ENCODE measurements at places on chromosomes 13 and 19. TPM values are rescaled to one million over a fixed set of nuclear protein-coding genes. Genes with fewer than 3 reads are reported as not detected.
A peak's percentile ranks its signal among the peaks of the same experiment; 100 is the strongest.

ADGRE1 gene
- total RNA-seq = 0.44 TPM

C19orf53 gene
- total RNA-seq = 94.0 TPM

MRPS31 gene
- 35.0 TPM for total RNA-seq

CGB3 gene
- total RNA-seq = not detected

DNA sequence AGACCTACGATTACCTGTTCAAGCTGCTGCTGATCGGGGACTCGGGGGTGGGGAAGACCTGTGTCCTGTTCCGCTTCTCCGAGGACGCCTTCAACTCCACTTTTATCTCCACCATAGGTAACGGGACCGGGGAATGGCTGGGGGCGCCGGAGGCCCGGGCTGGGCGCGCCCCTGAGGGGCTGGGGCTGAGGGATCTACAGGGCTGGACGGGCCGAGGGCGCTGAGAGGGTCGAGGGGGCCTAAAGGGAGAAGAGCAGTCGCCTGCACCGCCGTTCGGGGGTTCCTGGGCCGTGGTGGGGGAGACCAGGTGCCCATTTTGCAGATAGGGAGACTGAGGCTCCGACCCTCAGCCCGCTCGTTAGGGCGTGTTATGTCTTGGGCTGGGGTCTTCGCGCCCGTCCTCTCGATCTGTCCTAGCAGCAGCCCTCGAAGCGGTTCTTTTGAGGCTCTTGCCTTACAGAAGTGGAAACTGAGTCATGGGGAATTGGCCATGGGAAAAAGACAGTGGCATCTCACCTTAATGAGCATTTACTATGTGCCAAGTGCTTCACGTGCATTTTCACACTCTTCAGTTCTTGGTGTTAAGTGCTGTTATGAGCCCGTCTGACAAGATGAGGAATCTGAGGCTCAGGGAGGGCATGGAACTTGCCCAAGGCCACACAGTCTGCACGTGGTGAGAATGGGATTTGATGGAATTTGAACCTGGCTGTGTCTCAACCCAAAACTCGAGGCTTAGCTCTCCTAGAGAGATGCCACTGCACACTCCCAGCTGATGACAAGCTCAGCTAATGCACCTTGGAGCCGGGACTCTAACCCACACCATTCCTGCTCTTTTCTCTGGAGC lies 442 bp downstream of the RAB8A start:
- peak overlapping the region; percentile 97 for H3K27ac ChIP-seq
- peaks cover 30% of the 10 kb centered on the region for H3K36me3 ChIP-seq
- peaks cover 47% of the 10 kb centered on the region for H3K4me1 ChIP-seq
- no peak for DNase-seq
- H3K27me3 ChIP-seq = no peaks in the 10 kb centered on the region

DNA sequence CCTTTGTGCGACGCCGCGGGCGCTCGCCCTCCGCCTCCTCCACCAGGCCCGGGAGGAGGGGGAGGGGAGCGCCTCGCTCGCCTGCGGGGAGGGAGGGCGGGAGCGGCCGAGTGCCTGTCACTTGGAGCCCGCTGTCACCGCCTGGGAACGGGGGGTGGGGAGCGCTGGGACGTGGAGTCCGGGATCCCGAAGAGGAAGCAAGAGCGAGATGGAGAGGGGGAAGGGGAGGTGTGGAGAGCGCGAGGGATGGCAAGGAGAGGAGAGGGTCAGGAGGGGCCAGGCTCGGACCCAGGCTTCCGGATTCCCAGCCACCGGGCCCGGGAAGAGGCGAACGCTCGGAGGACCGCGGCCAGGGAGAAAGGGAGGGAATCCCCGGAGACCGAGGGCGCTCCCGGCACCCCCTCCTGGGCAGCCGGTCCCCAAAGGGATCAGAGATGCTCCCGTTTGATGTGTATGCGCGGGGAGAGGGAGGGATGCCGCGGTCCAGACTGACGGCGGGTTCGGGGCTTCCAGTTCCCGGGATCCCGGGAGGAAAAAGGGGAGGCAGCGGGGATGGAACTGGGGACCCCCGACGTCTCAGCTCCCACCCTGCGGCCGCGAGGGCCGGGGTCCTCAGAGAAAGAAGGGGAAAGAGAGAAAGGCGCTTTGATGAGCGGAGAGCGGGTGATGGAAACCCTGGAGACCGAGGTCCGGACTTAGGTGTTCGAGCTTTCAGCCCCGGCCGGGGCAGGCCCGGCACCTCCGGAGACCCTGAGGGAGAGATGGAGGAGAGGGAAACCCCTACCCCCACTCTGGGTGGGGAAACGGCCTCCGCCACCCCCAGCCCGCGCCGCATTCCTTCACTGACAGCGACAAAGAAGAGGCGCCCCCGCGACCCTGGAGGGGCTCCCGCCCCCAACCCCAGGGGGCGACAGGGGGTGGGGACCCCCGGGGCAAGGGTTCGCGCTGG lies 4.7 kb upstream of the DPF1 start:
- H3K27me3 ChIP-seq = peaks cover 60% of the 10 kb centered on the region
- peaks cover 8% of the 10 kb centered on the region for H3K4me1 ChIP-seq
- no peak for DNase-seq
- H3K27ac ChIP-seq = no peak overlapping the region
- no peaks in the 10 kb centered on the region for H3K36me3 ChIP-seq

DNA sequence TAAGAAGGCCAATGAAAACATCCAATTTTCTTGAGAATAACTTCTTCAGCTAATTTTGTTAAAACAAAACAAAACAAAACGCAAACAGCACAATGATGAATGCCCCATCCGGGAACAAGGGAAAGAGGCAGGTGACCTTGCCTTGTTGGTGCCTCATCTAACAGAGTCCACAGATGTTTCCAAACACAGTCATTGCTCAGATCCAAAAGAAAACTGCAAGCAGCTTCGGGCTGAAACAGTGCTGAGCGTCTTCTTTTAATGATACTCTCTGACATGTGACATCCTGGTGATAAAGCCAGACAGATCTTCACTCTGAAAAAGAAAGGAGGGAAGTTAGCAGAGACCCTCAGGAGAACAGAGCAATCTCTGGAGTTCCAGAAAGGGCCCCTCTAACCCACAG lies 30.4 kb downstream of the IRS2 start:
- no peak overlapping the region for H3K27ac ChIP-seq
- no peaks in the 10 kb centered on the region for H3K36me3 ChIP-seq
- no peaks in the 10 kb centered on the region for H3K4me1 ChIP-seq
- H3K27me3 ChIP-seq = no peaks in the 10 kb centered on the region

DNA sequence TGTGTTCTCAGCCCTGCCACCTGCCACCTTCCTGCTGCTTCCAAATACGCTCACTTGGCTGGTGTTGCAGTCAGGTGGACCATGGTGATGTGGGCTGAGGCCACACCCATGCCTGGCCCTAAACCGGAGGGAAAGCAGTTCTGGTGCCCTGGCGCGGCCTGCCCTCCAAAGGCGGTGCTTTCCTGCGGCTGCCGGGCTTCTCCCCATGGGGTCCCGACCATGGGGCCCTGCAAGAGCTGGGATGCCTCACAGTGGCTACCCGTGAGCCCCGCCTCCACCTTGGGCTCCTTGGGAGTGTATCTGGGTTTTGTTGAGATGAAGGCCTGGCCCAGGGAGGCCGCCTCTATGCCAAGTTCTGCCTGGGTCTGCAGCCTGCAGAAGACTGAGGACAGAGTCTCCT lies 73.7 kb downstream of the ERICH6B start:
- no peak for DNase-seq
- H3K36me3 ChIP-seq = peaks cover 2% of the 10 kb centered on the region
- H3K4me1 ChIP-seq = peaks cover 18% of the 10 kb centered on the region

DNA sequence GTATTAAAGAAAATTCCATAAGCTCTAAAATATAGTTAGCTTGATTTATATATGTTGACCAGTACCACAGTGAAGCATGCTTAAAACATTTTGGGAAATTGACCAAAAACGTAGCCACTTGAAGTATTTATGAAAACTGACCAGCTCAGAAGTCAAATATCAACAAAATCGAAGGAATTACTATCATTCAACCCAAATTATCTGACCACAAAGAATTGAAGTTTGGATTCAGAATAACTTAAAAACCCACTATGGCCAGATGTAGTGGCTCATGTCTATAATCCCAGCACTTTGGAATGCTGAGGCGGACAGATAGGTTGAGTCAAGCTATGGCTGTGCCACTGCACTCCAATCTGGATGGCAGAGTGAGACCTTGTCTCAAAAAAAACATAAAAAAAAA lies 31.9 kb downstream of the GPALPP1 start:
- H3K4me1 ChIP-seq = no peaks in the 10 kb centered on the region
- no peak for DNase-seq
- no peak overlapping the region for H3K27ac ChIP-seq
- H3K27me3 ChIP-seq = no peaks in the 10 kb centered on the region

GRCh38 chr19:16420336-16420676 lies 51.5 kb downstream of the EPS15L1 start:
- H3K27me3 ChIP-seq = no peaks in the 10 kb centered on the region
- H3K36me3 ChIP-seq = peaks cover 14% of the 10 kb centered on the region
- peaks cover 11% of the 10 kb centered on the region for H3K4me1 ChIP-seq
- no peak overlapping the region for H3K27ac ChIP-seq
- no peak for DNase-seq

- no peak for DNase-seq
- H3K4me3 ChIP-seq = peak overlapping the region; percentile 5
These were observed 6.4 kb downstream of the LYL1 start for GRCh38 chr19:13095934-13096927.

DNA sequence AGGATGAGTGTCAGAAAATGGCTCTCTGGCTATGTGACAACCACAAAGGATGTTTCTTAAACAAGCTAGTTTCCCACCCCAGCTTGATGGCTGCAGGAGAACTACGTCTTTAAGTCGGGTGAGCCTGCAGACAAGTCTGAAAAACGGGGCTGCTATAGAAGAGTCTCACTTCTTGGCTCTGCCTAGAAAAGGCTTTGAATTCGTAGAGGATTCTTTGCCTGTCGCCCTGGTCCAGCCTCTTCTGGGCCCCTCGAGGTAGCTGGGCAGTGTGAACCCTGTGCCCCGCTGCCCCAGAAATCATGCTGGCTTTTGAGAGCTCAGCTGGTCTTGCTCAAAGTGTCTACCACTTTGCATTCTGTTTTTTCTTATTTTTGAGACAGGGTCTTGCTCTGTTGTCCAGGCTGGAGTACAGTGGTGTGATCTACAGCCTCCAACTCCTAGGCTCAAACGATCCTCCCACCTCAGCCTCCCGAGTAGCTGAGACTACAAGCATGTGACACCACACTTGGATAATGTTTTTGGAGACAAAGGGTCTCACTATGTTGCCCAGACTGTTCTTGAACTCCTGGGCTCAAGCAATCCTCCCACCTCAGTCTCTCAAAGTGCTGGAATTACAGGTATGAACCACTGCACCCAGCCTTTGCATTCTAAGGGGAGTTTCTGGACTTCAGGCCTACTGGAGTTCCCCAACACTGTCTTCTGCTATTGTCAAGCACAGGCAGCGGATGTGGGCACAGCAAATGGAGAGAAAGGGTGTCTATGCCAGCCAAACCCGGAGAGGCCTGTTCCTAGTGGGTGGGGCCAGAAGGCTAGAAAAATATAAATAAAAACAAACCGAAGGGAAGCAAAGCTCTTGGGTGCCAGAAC lies 6.5 kb downstream of the CEBPA start:
- H3K4me3 ChIP-seq = no peak overlapping the region
- no peak for DNase-seq
- no peaks in the 10 kb centered on the region for H3K4me1 ChIP-seq
- no peak overlapping the region for H3K27ac ChIP-seq
- no peaks in the 10 kb centered on the region for H3K36me3 ChIP-seq

DNA sequence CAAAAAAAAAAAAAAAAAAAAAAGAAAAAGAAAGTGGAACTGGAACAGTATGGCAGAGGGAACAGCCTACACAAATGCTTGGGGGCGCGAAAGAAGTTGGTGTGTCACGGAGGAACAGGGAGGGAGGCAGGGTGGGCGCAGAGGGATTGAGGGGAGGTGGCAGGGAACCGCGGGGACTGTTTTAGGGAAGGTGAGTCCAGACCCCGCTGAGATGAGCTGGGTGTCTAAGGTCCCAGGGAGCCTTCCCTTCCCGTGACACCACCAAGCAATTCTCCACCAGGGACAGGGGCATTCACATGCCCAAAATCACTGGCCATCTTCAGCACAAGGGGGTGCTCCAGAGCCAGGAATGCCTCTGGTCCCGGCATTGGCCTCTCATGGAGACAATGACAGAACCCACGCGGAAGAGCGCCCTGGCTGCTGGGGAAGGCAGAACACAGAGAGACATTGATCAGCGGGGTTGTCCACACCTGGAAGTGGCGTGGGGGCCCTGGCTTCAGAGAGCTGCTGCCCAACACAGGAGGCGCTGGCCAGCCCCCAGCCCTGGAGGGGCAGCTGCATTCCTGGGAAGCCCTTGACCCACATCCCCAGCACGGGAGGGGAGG lies 6.9 kb downstream of the PEAK3 start:
- H3K27ac ChIP-seq = no peak overlapping the region
- no peak overlapping the region for H3K4me3 ChIP-seq
- peak; percentile 73 for DNase-seq
- peaks cover 23% of the 10 kb centered on the region for H3K36me3 ChIP-seq

DNA sequence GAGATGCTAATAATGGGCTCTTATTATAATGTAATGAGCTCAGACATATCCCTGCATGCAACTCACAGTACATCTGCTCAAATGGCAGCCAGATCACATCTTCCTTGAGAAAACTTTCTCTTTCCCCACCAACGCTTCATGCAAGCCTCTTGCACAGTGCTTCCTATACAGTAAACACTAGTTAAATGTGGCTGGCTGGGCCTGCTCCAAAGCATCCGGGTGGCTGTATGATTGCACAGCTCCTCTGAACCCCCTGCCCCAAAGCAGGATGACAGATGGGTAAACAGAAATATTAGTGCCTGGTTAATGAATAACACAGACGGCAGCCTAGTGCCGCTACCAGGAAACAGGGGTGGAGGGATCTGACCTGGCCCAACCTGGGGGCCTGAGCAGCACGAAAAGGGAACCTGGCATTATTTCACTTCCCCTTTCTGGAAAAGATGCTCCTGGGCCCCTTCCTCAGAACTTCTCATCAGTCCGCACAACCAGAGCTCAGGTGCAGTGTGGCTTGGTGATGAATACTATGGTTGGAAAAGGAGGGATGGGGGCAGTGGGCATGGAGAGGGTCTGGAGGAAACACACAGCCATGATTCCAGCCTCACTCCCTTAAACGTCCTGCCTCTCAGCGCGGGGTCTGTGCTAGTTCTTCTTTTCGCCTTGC lies 10.8 kb downstream of the FFAR2 start:
- no peak for DNase-seq
- peaks cover 3% of the 10 kb centered on the region for H3K36me3 ChIP-seq
- H3K27ac ChIP-seq = no peak overlapping the region
- H3K4me3 ChIP-seq = no peak overlapping the region

DNA sequence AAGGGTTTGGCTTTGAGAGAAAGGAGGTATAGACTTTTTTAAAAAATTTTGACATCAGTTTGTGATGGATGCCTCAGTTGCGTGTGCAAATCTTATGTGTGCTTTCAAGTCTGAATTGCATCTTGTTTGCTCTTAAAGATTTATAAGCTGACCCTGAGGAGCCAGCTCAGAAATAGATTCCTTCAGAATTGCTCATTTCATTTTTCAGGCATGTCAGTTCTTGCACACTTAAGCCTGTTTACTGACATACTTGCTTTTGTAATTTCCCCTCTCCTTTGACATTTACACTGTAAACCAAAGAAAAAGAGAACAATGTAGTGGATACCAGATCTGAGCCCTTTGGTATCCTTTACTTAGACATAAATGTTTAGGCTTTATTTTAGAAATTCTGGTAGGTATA lies 87.6 kb downstream of the RNF17 start:
- no peak overlapping the region for H3K4me3 ChIP-seq
- no peak overlapping the region for H3K27ac ChIP-seq
- peaks cover 3% of the 10 kb centered on the region for H3K4me1 ChIP-seq
- no peaks in the 10 kb centered on the region for H3K36me3 ChIP-seq

GRCh38 chr19:34732612-34733211 lies 1.3 kb upstream of the ZNF181 start:
- H3K36me3 ChIP-seq = peaks cover 19% of the 10 kb centered on the region
- H3K4me3 ChIP-seq = no peak overlapping the region
- H3K27ac ChIP-seq = no peak overlapping the region
- DNase-seq = no peak
- H3K27me3 ChIP-seq = peaks cover 2% of the 10 kb centered on the region

- peaks cover 37% of the 10 kb centered on the region for H3K36me3 ChIP-seq
- peaks cover 11% of the 10 kb centered on the region for H3K4me1 ChIP-seq
- no peaks in the 10 kb centered on the region for H3K27me3 ChIP-seq
These were observed at the start of gene ZNF677 for GRCh38 chr19:53254411-53255341. TSS of gene ZNF677 (minus strand) at chr19:53254873. CDS start at chr19:53251550, 3,323 bp downstream.
